MG63 (cell line): ENCODE measurements at places on chromosomes 12 and 14.
A peak's percentile ranks its signal among the peaks of the same experiment; 100 is the strongest.

DNA sequence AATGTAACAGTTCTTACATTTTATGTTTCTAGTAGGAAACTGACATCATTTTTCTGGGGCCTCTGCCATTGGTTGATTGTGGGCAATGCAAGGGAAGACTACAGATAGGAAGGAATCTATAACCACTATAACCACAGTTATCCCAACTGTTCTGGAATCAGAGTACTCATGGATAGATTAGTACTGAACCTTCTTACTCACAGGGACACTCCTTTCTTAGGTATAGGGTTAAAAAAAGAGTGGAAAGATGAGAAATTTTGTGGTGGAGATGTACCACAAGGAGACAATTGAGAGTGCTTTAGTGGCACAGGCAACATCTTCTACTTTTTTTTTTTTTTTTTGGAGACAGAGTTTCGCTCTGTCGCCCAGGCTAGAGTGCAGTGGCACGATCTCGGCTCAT lies 21.0 kb downstream of the TMEM116 start:
- no peak for DNase-seq

- DNase-seq: no peak
Measured at GRCh38 chr14:61454545-61454944, 133.2 kb downstream of the PRKCH start.

DNA sequence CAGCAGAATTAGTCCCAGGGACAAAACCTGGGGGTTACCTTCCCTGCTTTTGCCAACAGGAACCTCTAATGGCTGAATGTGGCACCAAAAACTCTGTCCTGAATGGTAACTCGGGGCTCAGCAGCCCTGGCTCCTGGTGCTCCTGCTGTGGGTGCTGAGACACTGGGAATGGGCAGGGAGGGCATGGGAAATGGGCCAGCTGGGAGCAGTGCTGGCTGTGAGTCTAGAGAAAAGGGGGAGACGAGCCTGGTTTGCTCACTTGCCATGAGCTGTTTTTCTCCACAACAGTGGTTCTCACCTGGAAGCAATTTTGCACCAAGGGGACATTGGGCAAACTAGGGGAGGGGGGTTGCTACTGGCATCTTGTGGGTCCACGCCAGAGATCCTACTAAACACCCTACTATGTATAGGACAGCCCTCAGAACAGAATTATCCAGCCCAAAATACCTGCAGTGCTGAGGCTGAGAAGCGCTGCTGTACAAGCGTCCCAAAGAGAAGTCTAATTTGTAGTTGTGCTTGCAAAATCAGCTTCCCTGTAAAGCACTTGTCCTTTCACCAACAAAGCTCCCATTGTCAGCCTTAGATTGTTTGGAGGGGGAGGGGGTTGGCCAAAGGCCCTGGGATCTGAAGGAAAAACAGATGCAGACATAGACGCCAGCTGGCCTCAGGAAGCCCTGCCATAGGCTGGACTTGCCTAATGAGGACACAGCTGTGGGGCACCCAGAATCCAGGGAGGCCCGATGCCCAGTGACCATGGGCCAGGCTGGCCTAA lies 3.6 kb downstream of the LRRC74A start:
- no peak for DNase-seq

DNA sequence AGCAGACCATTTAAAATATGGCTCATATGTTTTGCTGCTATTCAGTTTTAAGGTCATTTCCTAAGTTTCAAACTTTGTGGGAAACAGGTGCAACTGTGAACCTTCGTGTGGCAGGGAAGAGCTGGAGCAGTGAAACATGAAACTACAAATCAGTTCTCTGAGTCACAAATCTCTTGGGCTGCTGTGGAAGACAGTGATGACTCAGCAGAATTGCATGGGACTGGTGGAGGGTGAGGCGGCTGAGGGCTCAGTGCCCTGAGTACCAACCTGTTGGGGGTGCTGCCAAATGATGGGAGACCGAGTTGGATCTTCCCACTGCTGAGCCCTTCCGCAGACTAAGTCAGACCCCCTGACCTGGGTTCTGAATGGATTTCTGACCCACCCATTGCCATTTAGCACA lies 8.4 kb upstream of the CALM1 start:
- peak; percentile 57 for DNase-seq

GRCh38 chr12:7264538-7264937 lies 39.3 kb upstream of the ACSM4 start:
- no peak for DNase-seq

- no peak for DNase-seq
Measured at GRCh38 chr12:91964501-91964900, 181.1 kb downstream of the BTG1 start.

- no peak for DNase-seq
Measured at GRCh38 chr12:102735104-102735503, 181.9 kb downstream of the PAH start.

DNA sequence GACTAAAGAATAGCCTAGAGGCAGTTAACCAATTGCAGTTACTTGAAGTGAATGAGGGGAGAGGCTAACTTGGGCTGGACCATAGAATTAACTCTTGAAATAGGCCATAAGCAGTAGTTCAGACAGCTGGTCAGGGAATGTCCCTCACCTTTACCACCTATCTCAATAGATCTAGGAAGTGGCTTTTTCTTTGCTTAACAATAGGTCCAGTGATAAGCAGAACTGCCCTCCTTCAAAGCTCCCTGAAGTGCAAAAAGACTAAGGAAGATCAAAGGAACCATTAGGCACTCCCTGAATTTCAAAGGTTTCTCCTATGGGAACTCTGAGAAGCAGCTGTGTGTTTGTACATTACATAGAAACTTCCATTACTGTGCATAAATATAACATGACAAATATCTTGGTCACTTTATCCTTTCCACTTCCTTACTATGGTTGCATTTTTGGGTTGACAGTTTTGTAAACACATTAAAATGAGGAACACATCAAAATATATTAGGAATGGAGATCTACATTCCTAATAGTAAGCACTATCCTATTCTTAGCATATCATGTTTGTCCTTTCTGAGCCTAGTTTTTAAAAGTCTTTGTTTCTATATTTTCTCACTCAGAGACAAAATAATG lies 7.2 kb upstream of the NAA30 start:
- no peak for DNase-seq

DNA sequence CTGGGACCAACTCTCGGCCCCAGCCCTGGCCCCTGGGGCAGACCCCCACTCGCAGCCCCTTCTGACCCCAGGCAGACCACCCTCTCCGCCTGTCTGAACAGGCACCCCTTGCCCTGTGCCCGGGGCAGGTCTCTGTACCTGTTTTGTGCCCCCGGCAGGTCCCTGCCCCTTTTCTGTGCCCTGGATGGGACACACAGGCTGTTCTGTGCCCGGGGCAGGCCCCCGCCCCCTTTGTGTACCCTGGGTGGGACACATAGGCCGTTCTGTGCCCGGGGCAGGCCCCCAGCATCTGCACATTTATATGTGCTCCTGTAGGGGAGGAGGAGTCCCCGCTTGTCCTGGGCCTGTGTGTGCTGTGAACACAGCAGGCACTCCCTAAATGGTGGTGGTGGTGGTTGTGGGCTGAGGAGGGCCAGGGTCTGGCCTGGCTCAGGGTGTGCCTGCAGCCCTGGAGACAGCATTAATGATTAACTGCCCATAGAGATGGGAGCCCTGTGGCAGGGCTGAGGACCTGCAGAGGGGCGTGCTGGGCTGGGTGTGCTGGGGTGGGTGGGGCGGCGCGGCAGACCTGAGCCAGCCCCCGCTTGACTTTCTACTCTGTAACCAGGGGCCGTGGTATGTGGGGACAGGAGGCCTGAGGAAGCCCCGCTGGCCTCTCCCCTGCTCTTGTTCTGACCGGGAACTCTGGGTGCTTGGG lies 3.7 kb downstream of the FBRSL1 start:
- no peak for DNase-seq

GRCh38 chr12:96265836-96266235 lies 71.7 kb downstream of the ELK3 start:
- DNase-seq: no peak
